ENCODE measurements at places on chromosomes 3 and 15. TPM values are rescaled to one million over a fixed set of nuclear protein-coding genes. Genes with fewer than 3 reads are reported as not detected.

AGBL1 gene
- not detected for total RNA-seq

LRRK1 gene
- total RNA-seq, result 4.0 TPM

DNA sequence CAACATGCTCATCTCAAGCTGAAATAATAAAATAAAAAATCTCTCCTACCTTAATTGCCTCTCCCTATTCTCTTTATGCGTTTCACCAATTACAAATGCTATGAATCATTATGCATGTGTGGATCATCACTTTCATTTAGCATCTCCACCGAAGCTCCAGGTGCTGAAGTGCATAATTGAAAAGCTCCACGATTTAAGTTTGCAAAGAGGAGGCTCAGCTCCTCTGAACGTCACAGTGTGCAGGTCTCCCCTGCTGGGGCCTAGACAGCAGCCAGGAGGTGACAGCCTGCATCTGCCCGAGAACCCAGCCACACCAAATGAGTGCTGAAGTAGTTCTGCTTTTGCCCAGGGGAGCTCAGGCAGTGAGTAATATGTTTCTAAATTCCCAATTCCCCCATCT lies 60.5 kb upstream of the GLCE start:
- no peak overlapping the region for H3K4me3 ChIP-seq
- no peaks in the 10 kb centered on the region for H3K27me3 ChIP-seq
- H3K27ac ChIP-seq, result no peak overlapping the region
- no peaks in the 10 kb centered on the region for H3K4me1 ChIP-seq
- peaks cover 3% of the 10 kb centered on the region for H3K36me3 ChIP-seq

- H3K4me1 ChIP-seq, result no peaks in the 10 kb centered on the region
- no peak for DNase-seq
- no peak overlapping the region for H3K27ac ChIP-seq
- H3K27me3 ChIP-seq, result no peaks in the 10 kb centered on the region
These were observed 20.1 kb downstream of the PRR23A start for GRCh38 chr3:138985932-138986331.

DNA sequence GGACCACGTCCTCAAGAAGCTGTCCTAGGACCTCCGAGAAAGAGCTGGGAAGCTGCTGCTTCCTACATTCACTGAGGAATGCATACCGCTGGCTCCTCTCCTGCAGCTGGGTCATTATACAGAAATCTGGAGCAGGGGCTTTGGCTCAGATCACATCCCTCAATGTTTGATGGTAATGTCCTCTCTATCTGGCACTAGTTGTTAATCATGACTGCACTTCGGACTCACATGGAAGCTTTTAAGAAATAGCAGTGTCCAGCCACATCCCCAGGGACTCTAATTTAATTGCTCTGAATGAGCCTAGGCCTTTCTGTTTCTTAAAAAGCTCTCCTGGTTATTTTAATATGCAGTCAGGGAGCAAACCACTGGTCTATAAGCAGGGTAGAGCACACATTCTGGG lies 25.7 kb upstream of the MYRIP start:
- no peak overlapping the region for H3K27ac ChIP-seq
- H3K4me1 ChIP-seq, result no peaks in the 10 kb centered on the region
- no peaks in the 10 kb centered on the region for H3K27me3 ChIP-seq
- peaks cover 2% of the 10 kb centered on the region for H3K36me3 ChIP-seq
- no peak for DNase-seq

Data from H9 (cell line).